ENCODE measurements at places on chromosomes 2 and 18.

- no peak for DNase-seq
These were observed 633 bp upstream of the ILKAP start for GRCh38 chr2:238203973-238204683.

GRCh38 chr2:126884861-126885750, 13.6 kb upstream of the TEX51 start:
- DNase-seq: no peak

DNA sequence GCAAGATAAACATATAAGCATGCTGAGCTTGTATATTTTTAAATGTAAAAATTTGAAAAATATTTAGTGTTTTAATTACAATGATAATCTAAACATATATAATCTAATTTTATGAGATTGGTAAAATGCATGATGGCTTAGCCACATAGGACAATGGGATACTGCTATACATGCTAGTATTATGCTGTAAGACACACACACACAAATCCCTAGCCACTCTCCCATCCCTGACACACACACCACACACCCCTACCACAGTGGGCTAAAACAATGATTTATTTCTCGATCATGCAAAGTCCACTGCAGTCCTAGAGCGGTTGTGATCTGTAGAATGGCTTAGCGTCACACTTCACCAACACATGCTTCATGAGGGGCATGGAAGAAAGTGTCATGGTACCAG, 36.3 kb upstream of the AP1S3 start:
- no peak for DNase-seq

- no peak for DNase-seq
These were observed 80.2 kb upstream of the NFU1 start for GRCh38 chr2:69517410-69517809.

DNA sequence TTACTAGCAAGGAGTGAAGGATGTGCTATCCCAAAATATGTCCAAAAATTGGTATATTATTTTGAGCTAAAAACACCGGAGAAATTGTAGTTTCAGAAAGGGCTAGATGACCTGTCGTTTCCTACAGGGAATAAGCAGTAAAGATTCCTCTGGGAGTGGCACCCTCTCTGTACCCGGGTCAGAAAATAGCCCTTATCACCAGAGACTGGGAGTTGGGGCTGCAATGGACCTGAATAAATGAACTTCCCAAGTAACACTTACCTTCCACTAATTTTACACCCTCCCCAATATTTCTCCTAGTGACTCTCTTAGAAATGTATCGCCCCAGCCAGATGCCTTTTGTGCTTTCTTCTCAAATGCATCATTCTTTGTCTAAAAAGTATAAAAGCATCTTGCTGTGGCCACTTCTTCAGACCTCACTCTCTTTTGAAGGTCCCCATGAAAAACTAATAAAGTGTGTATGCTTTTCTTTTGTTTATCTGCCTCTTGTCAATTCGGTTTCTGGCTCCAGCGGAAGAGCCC, 734 bp upstream of the RMC1 start:
- no peak for DNase-seq

GRCh38 chr2:122179492-122180165, 424.2 kb downstream of the TSN start:
- no peak for DNase-seq

GRCh38 chr2:237749961-237750360, 48.6 kb upstream of the RBM44 start:
- no peak for DNase-seq

DNA sequence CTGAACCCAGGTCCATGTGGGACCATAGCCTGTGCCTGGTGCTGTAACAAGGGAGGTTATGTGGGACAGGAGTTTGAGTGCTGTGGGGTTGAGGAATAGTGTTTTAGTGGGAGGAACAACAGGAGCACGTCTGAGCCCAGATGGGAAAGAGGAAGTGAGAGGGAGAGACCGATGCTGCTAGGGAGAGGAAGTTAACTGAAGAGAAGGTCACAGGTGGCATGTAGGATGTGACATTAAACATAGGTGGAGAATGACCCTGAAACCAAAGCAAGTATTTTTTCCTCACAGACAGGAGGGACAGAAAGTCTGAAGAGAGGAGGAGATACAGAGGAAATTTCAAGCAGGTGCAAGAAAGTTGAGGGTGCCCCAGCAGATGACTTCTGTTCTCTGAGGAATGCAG, 87.8 kb downstream of the ACOXL start:
- DNase-seq: no peak

DNA sequence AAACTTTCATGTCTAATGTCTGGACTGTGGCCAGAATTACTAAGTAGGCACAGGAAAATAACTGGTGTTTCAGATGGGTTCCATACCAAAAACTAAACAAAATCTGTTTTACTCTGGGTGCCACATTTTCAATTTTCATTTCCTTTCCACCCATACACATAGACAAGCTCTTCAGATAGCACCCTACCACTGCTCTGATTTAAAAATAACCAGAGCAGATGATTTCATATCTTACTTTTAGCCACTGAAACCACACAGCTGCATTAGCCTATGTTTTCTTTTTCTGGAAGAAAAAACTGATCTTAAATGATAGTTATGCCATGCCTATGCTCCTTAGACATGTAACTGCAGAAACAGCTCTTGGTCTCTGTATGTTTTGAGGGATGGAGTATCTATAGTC, 647.6 kb downstream of the CPS1 start:
- DNase-seq: no peak

DNA sequence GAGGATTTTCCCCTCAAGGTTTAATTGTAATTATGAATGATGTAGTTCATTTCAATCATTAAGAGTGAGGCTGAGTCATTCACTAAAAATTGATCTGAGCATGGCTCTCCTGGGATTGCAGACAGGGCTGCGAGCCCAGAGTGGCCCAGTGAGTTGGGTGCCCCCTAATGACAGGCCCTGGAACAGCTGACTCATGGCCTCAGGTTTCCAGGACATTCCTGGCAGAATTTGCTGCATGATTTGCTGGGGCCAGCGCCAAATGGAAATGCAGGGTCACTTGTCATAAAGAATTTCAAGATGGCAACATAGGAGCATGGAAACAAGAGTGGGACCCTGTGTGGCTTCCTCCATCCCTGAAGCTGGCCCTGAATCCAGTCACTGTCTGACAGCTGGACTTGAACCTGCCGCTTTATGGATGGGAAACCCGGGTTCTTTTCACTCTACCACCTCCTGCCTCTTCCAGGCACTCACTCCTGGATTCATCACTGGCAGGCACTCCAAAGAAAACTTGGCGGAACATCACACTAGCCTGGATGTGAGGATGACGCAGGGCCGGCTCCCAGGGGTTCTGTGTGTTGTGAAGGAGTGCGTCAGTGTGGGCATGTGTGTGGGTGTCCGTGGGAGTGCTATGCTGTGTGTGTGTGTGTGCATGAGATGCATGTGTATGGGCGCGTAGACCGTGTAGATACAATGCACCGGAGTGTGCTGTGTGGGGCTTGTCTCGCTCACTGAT, 15.2 kb downstream of the OTOF start:
- DNase-seq: no peak

DNA sequence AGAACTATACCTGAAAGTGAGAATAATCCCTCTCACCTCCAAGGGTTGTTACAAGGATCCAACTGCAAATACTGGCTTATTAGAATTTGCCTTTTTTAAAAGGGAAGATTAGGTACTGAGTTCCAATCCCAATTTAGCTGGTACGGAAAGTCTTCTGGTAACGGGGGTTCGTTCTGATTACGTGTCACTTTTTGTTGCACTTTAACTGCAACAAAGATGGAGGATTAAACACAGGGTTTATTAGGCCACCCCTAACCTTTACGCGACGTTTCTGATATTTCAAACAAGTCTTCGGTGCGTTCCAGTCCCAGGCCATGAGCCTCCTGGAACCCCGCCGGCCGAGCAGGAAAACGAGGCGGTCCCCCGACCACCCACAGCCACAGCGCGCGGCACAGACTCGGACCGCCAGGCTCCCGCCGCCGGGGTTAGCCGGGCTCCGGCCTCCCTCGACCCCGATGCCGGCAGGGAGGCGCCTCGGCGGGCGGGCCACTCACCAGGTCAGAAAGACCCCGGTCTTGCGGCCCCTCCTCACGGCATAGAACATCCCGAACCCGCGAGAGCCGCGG, 411 bp downstream of the RNASEH1 start:
- DNase-seq: no peak

DNA sequence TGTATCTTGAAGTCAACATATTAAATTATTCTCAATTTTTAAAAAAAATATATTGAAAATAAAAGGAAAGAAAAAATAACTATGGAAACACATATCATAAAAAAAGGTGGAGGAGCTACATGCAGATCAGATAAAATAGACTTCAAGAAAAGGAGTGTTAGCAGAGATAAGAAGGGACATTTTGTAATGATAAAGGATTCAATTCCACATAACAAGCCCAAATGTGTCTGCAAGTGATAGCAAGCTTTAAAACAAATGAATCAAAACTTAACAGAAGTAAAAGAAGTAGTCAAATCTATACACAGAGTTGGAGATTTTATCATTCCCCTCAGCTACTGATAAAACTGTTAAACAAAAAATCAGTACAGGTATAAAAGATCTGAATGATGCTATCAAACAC, 74.9 kb downstream of the TTC32 start:
- DNase-seq: no peak

GRCh38 chr2:128605931-128606330, 287.3 kb upstream of the HS6ST1 start:
- DNase-seq: no peak

GRCh38 chr2:160270571-160271113, 70.6 kb upstream of the ITGB6 start:
- DNase-seq: no peak

DNA sequence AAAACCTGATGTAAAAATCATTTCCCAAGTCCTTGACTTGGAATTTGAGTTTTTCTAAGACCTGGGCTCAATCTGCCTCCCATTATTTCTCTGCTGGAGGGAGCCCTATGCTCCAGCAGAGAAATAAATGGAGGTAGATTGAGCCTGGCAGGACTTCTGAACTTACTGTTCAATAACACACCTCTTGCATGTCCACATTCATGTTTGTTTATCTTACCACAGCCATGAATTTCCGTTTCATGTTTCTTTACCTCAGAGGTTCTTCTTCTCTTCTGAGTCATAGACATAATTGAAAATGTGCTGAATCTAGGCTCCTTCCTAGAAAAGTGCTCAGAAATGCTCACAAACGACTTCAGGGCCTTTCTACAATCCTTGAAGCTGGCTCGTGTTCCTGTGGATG, 170.8 kb downstream of the PMAIP1 start:
- DNase-seq: no peak

DNA sequence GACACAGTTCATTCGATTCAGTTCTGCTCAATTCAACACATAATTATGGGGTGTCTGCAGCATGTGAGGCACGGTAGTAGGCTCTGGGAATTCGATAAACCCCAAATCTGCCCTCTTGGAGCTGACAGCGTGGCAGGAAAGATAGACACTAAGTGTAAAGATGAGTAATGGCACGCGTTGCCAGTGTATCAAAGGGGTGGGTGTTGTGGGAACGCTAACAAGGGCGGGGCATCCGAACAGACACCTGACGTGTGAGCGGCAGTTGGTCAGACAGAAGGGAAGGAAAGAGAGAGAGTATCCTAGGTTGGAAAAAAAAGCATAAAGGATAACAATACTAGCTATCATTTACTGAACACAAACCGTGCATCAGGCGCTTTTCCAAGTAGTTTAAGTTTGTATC, 125.7 kb upstream of the HAAO start:
- no peak for DNase-seq

DNA sequence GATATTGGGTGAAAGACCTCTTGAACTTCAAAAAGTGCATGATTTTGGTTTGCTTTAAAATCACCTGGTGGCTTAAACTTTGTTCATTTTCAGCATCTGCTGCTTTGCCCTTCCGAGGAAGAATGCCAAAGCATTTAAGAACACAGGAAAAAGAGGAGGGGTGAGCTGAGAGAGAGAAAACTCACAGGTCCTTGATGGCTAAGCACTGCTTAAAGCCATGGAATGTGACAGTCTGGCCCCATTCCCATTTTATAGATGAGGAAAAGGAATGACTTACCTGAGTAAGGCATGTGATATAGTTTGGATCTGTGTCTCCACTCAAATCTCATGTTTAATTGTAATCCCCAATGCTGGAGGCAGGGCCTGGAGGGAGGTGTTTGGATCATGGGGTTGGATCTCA, 58.1 kb downstream of the KCNS3 start:
- DNase-seq: no peak

DNA sequence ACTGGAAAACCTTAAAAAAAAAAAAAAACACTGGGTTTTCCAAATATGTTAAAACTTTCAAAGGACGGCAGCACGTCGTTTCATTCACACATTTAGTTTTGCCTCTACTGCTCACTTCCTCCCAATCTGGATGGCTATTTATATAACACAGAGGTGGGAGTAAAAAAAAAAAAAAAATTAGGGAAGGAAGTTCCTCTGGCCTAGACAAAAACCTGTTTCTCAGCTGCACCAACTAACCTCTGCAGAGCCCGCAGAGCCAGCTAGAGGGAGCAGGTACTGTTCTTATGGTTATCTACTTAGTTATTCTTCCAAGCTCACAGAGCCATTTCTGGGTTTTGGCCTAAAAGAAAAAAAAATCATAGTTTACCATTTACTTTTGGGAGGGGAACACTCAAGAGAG, 28.1 kb downstream of the SLC1A4 start:
- no peak for DNase-seq

DNA sequence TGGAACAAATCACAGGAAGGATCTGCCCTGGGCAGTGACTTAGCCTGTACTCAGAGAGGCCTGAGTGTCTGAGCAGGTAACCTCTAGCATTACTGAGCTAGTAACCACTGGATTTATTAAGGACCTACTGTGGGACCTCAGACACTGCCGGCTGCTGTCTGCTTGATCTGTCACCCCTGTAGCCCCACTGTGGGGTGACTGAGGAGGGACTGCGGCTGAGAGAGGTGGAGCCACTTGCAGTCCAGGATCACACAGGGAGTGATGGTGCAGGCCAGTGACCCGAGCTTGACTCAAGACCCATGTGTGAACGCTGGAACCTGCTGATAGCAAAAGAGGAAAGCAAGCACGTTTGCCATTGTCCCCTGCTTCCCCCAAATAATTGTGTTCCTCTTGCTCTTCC, 15.6 kb downstream of the CHMP1B start:
- no peak for DNase-seq

GRCh38 chr2:167196461-167197252, 308.4 kb downstream of the XIRP2 start:
- DNase-seq: no peak

GRCh38 chr2:100929147-100929546, 72.9 kb upstream of the RPL31 start:
- no peak for DNase-seq

DNA sequence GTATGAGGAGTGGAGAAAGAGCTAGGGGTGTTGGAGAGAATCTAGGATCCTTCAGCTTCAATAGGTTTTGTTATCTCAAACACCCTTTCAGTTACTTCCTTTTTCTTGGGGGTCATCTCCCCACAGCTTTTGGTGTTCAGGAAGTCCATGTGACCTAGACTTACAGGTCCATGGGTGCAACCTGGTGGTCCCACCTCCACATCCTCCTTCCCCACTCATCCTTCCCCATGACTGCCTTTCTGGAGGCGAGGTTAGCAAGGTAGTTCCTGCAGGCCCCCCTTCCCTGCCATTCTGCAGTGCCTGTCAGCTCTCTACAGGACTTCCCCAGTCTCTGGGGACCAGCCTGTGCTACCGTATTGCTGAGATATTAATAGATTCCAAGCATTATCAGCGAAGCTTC, 107.6 kb downstream of the TMEM17 start:
- no peak for DNase-seq

- no peak for DNase-seq
These were observed 58.2 kb upstream of the HDAC4 start for GRCh38 chr2:239459056-239459455.

All from stimulated activated CD4-positive, alpha-beta T cell treated with anti-CD3 and anti-CD28 coated beads, Interleukin-1b, Interleukin-23, amount 100 ng/mL, for 4 hours (primary cell).